ENCODE measurements at places on chromosomes 5 and 9.

GRCh38 chr9:131734165-131734610, 5.7 kb downstream of the RAPGEF1 start:
- no peak for DNase-seq

GRCh38 chr5:36395260-36395659, 93.6 kb upstream of the RANBP3L start:
- DNase-seq: no peak

DNA sequence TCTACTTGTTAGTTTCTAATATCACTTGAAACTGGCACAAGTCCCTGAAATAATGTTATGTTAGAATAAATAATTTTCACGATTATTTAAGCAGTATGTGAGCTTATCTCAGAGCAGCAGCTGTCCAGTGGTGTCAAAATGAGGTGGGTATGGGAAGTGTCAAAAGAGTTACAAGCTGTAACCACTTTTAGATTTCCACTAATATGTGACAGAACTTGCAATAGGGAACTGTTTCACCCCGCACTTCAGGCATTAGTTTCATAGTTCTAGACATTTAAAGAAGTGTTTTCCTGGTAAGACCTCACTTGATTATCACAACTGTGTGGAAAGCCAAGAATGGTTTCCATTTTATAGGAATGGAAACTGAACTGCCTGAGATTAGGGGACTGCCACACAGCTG, 2.9 kb upstream of the ISCA1 start:
- DNase-seq: no peak

- no peak for DNase-seq
Observed at GRCh38 chr5:169411786-169412430, 111.0 kb upstream of the SLIT3 start.

DNA sequence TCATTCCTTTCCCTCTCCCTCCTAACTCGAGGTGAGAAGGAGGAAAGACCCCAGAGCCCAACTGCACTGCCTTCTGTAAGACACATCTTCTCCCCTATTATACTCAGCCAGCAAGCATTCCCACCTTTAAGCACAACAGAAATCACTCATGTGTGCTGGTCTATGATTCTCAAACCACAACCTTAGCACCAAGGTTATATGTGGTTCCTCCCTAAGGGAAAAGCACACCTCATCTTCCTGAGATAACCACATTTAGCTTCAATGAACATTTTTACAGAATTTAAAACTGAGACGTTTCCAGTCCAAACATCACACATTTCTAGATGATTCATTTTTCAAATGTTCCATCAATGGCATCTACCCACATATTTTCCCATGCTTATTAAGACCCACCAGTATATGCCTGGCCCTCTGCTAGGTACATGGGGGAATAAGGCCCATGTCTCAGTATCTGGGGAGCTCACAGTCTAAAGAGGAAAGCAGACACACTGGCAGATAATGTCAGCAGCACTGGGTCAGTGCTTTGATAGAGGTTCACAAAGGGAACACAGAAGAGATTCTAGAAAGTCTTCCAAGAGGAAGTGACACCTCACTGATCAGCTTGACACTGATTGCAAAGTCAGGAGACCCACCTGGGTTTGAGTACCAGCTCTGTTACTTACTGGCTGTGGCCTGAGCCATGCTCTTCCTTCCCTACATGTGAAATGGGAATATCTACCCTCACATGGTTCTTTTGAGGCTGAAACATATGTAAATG, 245.4 kb downstream of the DENND1A start:
- no peak for DNase-seq
